ELF-1 (cell line): ENCODE measurements at places on chromosomes 6 and 20.

- no peak for DNase-seq
Measured at GRCh38 chr6:149544646-149545257, 1.1 kb downstream of the PPIL4 start.

GRCh38 chr6:2616811-2617210, 133.9 kb downstream of the MYLK4 start:
- no peak for DNase-seq

GRCh38 chr20:53013847-53014246, 41.7 kb downstream of the TSHZ2 start:
- DNase-seq, result no peak

DNA sequence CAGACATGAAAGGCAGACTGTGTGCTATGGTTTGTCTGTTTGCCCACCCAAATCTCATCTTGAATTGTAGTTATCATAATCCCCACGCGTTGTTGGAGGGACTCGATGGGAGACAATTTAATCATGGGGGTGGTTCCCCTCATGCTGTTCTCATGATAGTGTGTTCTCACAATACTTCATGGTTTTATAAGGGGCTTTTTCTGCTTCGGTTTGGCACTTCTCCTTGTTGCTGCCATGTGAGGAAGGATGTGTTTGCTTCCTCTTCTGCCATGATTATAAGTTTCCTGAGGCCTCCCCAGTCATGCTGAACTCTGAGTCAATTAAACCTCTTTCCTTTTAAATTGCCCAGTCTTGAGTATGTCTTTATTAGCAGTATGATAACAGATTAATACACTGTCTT, 47.2 kb upstream of the MICB start:
- no peak for DNase-seq

DNA sequence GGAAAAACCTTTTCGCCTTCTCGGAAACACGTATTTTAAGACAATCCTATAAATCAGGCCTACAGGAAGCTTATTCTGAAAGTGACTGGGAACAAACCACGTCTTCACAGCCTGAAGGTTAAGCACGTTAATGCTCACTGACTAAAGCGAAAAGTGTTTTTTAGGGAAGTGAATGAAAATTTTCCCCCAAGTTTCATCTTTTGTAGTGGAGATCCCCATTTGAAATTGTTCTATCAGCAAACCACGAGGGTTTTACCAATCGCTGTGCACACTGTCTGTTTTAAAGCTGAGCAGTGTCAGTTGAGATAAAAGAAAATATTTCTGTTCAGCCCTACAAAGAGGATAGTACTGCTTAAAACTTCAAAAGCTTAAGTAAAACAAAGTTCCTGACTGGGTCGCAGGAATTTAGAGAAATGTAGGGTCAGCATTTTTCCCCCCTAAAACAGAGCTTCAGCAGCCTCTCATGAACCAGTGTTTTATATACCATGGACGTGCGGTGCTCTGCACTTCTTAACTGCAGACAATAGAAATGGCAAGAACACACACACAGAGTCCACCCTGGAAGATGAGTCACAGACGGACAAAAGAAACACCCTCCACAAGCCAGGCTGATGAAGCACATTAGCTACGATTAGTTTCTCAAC, 34.9 kb downstream of the SLC22A23 start:
- peak; percentile 46 for DNase-seq

DNA sequence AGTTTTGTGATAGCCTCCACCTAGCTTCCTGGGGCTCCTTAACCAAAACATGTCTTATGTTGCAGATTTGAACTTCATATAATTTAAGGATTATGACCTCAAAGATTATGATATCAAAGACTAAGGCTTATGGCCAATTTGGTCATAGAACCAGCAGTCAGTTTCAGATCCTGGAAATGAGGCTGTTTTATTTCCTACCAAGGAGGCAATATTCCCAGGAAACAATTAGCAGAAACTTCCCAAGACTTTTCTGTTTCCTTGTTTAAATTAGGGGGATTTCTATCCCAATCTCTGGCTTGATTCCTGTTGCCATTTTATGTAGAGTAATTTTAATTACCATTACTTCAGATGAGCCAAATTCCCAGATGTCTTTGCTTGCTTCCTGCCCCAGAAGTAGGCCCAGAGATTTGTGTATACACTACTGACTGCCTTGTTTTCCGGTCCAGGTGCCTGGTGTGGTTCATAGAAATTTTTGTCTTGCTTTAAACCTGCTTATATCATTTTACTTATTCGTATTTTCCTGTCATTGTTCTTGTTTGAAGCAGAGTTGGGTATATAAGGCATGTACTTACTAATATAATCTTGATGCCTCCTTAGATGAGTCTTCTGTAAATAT, 119.2 kb upstream of the TMEM170B start:
- no peak for DNase-seq

GRCh38 chr6:89950879-89951391, 56.7 kb downstream of the GJA10 start:
- DNase-seq, result peak; percentile 50

DNA sequence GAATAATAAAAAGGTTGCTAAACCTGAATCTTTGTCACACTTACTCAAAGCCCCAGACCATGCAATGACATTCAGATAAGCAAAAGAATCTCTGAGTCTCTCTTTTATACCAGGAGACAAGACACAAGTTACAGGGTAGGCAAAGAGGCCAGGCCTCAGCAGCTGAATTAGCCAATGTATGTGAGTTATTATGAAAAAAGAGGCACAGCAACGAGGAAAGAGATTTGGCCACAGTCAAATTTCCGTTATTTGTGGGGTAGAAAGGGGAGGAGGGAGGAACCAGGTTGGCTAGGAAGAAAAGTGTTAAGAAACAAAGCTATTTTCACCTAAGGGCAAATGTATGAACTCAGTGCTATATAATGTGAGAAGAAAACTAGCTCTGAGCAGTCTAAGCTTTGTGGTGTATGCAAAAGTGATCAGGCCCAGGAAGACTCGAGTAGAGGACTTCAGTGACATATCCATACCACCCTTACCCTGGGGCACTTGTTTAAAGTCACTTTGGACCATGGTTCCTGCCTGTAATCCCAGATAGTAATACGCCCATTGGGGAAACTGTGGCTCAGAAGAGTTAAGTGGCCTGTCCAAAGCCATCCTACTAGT, 19.1 kb downstream of the IPCEF1 start:
- DNase-seq, result no peak

- no peak for DNase-seq
Measured at GRCh38 chr20:14916360-14916920, 579.0 kb upstream of the FLRT3 start.

GRCh38 chr20:56163806-56164205, 84.7 kb upstream of the MC3R start:
- DNase-seq, result no peak

DNA sequence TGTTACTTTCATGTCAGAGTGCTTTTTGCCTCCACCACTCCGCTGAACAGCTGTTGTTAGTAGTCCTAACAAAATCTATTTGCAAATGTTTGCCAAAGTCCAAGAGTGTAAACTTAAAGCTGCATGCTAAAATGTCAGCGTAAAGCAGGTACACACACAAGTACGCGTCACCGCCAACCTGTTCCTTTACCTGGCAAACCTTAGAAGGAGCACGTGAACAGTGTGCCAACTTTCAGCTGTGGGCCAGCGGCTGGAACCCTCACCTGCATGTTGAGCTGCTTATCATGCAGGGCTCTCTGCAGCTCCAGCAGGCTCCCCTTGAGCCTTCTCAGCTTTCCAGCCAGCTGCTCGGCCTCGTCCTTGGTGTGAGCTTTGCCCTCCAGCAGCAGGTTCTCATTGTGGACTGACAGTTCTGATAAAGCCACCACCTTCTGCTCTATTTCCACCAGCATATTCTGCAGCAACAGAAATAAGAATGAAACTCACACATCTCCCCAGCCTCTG, 359.3 kb downstream of the SYNE1 start:
- peak; percentile 27 for DNase-seq

GRCh38 chr6:167394820-167395219, 69.9 kb downstream of the TTLL2 start:
- no peak for DNase-seq

GRCh38 chr6:148448369-148449012, 105.9 kb downstream of the SASH1 start:
- DNase-seq, result no peak

DNA sequence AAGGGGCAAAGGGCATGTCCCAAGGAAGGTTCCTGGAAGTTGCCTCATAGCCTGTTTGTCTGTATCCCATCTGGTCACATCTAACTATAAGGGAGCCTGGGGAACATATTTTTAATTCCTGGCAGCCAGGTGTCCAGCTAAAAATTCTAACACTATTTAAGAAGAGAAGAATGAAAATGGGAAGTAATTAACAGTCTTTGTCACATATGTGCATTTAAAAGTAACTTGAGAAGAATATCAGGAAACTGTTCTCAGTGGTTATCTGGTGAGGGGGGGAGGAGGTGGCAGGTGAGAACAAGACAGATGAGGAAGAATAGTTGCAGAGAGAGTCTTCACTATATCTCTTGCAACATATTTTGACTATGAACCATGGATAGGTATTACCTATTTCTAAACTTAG, 75.5 kb upstream of the ELOVL5 start:
- no peak for DNase-seq

GRCh38 chr6:104788400-104788799, 71.3 kb downstream of the HACE1 start:
- no peak for DNase-seq

DNA sequence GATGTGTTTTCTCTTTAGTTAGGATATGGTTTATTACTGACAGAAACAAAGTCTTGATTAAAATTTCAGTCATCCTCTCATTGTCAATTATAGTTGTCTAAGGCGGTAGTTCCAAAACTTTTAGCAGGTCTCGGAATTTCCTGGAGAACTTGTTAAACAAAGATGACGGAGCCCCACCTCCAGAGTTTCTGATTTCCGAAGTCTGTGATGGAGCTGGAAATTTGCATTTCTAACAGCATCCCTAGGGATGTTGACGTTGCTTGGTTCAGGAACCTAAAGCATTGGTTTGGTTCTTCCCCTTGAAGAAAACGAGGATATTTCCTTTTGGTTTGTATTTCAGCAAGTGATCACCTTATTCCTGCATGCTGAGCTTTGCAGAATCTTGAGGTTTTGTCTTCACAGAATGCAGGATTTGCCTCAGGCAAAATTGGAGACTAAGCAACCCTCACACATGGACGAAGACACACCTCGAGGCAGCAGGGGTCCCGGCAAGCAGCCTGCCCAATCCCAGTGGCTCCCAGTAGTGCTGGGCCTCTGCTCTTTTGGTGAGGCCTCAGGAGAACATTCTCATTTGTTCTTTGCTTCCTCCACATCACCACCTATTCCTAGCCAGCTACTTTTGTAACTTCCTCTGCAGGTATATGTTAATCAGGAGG, 187.1 kb upstream of the PHACTR1 start:
- peak; percentile 85 for DNase-seq
